Stimulated activated CD4-positive, alpha-beta T cell treated with anti-CD3 and anti-CD28 coated beads, Interleukin-4, amount 100 ng/mL, for 1 hour (primary cell): ENCODE measurements at places on chromosomes 12 and 14.

DNA sequence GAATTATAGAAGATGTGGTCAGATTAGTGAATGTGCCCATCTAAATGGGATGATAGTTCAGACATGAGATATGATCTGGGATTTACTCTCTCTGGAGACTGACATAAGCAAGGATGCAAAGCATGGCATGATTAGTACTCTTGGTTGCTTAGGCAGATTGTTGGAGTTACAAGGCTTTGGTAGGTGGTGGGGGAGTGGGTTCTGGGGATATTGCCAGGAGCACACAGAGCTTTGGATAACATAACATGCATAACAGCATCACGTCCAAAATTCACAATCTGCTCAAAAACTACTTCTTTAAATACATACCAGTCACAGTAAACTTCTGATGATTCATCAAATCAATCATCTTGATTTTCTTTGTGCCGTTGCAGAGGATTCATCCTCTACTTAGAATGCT, 287.4 kb downstream of the ACSS3 start:
- DNase-seq = no peak

- no peak for DNase-seq
Measured at GRCh38 chr12:22380031-22380430, 45.5 kb upstream of the ST8SIA1 start.

- DNase-seq = no peak
Measured at GRCh38 chr12:27608890-27609289, 84.9 kb downstream of the PPFIBP1 start.

GRCh38 chr12:54586620-54587019, 1.8 kb downstream of the PPP1R1A start:
- DNase-seq = no peak

- no peak for DNase-seq
Measured at GRCh38 chr12:56954057-56954957, 3.1 kb downstream of the RDH16 start.

DNA sequence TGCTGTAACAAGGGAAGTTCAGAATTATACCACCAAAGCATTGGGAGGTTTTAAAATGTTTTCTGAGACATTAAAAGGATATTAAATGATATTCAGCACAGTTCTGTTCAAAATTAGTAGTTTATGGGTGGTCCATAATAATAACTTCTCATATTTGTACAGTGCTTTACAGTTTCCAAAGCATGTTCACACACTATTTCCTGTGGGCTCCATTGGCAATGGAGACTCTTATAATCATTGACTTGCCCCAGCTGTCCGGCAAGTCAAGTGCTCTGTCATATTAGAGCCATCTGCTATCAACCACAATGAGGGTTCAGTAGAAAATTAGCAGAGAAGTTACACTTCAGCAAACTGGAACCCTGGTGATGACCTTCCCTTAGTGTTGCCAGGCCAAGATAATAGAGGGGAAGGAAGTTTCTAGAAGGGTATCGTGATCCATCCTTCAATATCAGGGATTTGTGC, 526.6 kb upstream of the CCDC196 start:
- DNase-seq = no peak

DNA sequence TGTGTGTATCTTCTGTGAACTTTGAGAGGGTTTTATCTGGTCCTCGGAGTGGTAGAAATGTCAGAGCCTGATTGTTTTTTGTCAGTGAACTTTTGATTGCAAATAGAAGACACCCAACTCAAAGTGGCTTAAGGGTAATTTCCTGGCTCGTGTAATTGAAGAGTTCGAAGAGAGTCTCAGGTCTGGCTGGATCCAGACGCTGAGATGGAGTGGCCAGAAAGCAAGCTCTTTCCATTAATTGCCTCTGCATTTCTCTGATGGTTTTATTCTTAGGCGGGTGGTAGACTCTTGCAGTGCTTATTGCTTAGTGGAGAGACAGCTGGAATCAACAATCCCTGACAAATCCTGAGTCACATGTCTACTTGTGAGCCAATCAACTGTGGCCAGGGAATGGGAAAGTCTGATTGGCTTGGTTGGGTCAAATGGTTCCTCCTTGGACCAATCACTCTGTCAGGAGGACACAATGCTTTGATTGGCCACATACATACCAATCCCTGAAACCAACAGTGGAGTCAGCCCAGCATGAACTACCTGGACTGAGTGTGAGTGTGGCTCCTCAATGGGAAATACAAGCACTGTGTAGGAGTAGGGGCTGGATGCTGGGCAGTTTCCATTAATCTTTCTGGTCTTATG, 330.5 kb downstream of the AACS start:
- no peak for DNase-seq

- DNase-seq = no peak
Measured at GRCh38 chr14:96272777-96273473, 16.9 kb downstream of the BDKRB1 start.

GRCh38 chr12:123367511-123367910, 2.9 kb upstream of the SBNO1 start:
- no peak for DNase-seq

- no peak for DNase-seq
Measured at GRCh38 chr12:38969706-38970105, 64.3 kb upstream of the CPNE8 start.

DNA sequence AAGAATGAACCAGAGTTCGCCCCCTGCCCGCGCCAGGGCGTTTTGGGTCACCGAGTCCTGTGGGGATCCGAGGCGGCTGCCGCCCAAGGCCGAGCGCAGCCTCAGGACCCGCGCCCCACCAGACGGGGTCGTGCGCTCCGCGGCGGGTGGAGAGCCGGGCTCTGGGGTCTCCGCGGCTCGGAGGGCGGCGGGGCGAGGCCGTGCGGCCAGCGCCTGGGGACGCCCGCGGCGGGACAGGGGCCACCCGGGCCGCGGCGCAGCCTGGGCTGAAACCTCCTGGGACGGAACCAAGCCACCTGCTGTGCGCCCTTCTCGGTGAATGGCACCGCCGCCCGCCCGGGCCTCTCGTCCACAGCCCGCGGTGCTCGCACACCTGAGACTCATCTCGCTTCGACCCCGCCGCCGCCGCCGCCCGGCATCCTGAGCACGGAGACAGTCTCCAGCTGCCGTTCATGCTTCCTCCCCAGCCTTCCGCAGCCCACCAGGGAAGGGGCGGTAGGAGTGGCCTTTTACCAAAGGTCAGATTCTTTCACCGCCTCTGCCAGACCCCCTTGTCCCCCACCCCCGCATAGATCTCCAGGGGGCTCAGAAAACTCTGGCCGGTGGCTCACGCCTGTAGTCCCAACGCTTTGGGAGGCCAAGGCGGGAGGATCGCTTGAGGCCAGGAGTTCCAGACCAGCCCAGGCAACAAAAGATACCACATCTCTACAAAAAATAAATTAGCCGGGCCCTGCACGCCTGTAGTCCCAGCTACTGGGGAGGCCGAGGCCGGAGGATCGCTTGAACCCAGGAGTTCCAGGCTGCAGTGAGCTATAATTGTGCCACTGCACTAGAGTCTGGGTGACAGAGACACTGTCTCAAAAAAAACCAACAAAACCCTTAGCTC, 901 bp downstream of the B3GNT4 start:
- DNase-seq = peak; percentile 34

- DNase-seq = no peak
Measured at GRCh38 chr14:93025055-93025454, 90.7 kb downstream of the ITPK1 start.

GRCh38 chr12:124460771-124461170, 106.6 kb downstream of the NCOR2 start:
- DNase-seq = no peak

GRCh38 chr14:69052181-69052601, 73.1 kb upstream of the ACTN1 start:
- DNase-seq = no peak

DNA sequence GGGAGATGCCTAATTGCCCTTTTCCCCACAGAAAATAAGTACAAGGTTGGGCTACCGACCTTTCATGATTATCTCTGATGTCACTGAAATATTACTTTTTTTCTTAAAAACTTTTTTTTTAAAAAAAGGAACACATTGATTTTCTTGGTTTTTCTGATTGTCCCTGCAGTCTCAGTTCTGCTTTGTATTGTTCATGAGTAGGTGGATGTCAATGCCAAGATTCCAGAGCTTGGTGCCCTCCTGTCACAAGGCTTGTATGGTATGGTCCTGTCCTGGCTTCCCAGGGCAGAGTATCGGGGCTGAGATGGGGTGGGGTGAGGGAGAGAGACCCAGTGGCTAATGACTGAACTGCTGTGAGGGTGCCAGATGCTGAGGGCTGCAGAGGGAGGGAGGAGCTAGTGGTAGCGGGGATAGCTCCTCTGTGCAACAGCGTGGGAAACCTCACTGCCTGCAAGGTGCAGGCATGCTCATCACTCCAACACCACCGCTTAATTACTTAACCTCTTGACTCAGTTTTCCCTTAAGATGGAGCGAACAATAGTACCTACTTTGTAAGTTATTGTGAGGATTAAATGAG, 4.4 kb upstream of the CTDSP2 start:
- no peak for DNase-seq

- no peak for DNase-seq
Measured at GRCh38 chr12:27542628-27543027, 18.6 kb downstream of the PPFIBP1 start.

- DNase-seq = no peak
Measured at GRCh38 chr12:97513950-97514349, 51.3 kb downstream of the RMST start.

DNA sequence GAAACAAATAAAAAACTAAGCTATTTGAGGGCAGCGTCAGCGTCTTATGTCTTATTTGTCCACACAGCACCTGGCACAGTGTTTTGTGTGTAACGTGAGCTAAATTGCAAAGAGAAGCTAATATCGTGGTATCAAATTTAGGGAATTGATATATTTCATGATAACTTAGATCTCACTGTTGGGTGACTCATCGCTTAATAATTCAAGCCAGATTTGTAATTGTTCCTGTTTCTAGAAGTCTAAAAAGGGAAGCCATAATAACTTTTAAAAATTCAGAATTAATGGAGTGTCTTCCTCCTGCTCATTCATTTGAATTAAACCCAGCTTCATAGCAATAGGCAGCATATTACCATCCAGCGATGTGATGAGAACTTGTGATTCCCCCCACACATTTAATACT, 214.7 kb downstream of the PDZRN4 start:
- DNase-seq = no peak

- no peak for DNase-seq
Measured at GRCh38 chr14:59123975-59124374, 64.5 kb upstream of the DAAM1 start.

GRCh38 chr12:38905480-38906351, at the start of gene CPNE8:
Gene CPNE8, minus strand, starts transcription at chr12:38905591. Its CDS starts 57 bp downstream, at chr12:38905534.
- DNase-seq = peak; percentile 51

DNA sequence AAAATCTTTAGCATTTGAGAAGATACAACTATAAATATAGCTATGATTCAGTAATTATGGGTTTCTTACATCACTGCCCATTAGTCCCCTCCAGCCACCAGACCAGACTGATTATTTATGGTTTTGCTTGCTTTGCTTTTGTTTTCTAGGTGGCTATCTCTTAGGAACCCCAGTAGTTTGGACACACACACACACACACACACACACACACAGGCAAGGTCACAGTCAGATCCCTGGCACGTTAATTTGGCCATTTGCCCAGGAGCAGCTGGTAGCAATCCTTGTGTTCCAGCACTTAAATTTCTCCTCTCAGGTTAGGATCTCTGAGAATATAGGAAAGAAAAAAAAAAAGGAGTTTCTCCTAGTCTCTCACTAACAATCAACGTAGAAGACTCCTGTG, 90.2 kb upstream of the RESF1 start:
- DNase-seq = no peak

GRCh38 chr14:75143761-75144527, 17.1 kb upstream of the NEK9 start:
- DNase-seq = no peak

- no peak for DNase-seq
Measured at GRCh38 chr14:73203527-73203926, 33.8 kb upstream of the PAPLN start.

DNA sequence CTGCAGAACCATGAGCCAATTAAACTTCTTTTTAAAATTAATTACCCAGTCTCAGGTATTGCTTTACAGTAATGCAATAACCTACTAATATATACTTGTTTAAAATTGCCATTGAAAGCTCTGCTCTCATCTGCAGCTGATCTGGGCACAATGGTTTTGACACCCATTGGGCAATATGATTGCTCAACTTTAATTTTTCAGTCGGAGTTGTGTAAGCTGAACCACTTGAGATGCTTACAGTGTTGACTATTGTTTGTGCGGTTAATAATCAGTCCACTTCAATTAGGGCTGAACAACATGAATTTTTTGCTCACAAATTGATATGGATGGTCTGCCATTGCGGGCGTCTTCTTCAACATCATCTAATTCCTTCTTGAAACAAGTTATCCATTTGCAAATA, 18.0 kb upstream of the OR4K5 start:
- DNase-seq = no peak

- DNase-seq = no peak
Measured at GRCh38 chr12:30707613-30708342, 12.1 kb upstream of the IPO8 start.

DNA sequence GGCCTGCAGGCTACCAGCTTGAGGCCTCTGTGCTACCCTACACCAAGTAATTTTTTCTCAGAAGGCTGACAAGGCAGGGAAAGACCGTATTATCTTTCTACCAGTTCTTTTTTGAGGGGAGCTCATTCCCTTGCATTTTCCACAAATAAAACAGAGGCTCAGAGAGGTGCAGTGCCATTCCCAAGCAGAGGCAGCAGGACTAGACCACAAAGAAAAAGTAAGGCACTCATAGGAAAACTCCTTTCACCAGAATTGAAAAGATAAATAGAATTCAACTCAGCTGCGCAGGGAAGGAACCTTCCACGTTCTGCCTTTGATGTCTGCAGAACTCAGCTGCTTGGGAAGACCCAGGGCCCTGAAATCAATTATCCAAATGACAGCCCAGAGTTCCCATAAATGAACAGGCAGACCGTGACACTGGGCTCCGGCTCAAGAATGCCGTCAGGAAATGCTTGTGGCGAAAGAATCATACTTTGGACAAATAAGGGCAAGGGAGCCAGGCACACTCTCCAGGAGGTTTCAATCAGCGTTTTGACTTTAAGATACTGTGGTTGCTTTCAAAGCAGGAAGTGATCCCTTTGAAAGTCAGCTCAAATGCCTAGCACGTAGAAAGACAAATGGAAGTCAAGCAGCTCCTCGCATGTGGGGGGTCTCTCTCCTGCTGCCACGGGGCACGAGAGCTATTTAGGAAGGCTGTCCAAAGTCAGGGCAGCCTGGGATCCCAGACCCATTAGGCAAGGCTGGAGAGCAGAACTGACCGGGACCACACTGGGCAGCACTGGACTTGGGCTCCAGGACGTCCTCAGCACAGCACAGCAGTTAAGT, 14.0 kb downstream of the KCTD10 start:
- no peak for DNase-seq
